ENCODE measurements at places on chromosomes 11 and 22.
A peak's percentile ranks its signal among the peaks of the same experiment; 100 is the strongest.

- no peak for DNase-seq
These were observed 42.5 kb upstream of the CDON start for GRCh38 chr11:126105022-126105747.

DNA sequence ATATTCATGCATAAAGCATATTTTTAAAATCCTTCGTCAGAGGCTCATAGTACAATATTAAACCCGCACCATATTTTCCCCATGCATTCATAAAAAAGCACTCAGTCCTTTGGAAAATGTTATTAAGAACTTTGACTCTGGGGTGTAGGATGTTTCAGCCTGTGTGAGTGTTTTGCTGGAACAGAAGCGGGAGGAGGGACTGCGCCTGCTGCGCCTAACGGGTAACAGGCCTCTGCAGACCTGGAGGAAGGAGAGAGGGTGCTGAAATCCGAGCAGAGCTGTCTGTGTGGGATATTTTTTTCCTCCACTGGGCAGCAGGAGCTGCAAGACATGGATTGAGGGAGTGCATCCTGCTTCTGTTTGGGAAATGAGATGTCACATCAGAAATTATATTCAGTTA is 483.0 kb downstream of the BRD1 start:
- DNase-seq, result no peak

GRCh38 chr11:512761-513595 is 5.9 kb upstream of the RNH1 start:
- DNase-seq, result no peak

GRCh38 chr11:7640816-7641215 is 32.5 kb downstream of the CYB5R2 start:
- DNase-seq, result no peak

GRCh38 chr22:47997052-47997590 is 1234.7 kb downstream of the TBC1D22A start:
- no peak for DNase-seq

GRCh38 chr11:123429913-123430720 is at the start of gene GRAMD1B:
Gene GRAMD1B (plus strand): TSS chr11:123430269. CDS start chr11:123430793, 524 bp downstream.
- peak; percentile 82 for DNase-seq

DNA sequence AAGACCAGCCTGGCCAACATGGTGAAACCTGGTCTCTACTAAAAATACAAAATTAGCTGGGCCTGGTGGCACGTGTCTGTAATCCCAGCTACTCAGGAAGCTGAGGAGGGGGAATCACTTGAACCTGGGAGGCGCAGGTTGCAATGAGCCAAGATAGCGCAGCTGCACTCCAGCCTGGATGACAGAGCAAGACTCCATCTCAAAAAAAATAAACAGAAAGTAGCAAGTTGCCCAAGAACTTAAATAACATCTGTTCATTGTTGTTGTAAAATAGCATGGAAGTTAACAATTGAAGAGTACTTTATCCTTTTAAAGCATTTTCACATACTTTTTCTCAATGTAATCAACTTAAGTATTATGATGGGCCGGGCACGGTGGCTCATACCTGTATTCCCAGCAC is 5.7 kb downstream of the AMBRA1 start:
- no peak for DNase-seq

- no peak for DNase-seq
These were observed 102.1 kb upstream of the APOA1 start for GRCh38 chr11:116939499-116939898.

DNA sequence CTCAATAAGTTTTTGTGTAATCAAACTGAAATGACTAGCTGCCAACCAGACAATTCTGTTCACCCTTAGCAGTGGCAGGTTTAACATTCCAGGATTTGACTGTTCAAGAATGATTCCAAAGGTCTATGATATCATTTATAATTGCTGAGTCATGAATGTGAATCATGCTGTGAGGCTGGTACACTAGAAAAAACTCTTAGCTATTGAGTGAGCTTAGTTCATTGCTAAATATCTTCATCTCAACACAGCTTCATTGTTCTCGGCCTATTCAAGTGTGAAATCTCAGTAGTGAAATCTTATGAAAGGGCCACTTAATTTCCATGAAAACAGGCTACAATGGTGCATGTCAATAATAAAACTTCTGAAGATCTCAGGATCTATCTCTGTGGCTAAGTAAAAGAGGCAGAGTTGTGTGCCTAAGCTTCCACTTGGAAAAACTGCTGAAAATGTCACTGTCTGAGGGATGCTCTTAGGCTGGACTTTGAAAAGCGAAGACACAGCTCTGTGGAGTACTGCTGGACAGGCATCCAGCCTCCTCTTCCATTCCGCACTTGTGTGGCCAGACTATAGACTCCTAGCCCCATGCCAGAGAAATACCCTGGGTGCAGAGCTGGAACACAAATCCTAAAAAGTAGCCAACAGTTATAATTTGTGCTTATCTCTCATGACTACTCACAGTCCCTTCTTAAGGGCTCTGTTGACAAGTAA is 12.8 kb downstream of the AQP11 start:
- no peak for DNase-seq

- DNase-seq, result no peak
These were observed 9.4 kb upstream of the NAP1L4 start for GRCh38 chr11:3001496-3001895.

DNA sequence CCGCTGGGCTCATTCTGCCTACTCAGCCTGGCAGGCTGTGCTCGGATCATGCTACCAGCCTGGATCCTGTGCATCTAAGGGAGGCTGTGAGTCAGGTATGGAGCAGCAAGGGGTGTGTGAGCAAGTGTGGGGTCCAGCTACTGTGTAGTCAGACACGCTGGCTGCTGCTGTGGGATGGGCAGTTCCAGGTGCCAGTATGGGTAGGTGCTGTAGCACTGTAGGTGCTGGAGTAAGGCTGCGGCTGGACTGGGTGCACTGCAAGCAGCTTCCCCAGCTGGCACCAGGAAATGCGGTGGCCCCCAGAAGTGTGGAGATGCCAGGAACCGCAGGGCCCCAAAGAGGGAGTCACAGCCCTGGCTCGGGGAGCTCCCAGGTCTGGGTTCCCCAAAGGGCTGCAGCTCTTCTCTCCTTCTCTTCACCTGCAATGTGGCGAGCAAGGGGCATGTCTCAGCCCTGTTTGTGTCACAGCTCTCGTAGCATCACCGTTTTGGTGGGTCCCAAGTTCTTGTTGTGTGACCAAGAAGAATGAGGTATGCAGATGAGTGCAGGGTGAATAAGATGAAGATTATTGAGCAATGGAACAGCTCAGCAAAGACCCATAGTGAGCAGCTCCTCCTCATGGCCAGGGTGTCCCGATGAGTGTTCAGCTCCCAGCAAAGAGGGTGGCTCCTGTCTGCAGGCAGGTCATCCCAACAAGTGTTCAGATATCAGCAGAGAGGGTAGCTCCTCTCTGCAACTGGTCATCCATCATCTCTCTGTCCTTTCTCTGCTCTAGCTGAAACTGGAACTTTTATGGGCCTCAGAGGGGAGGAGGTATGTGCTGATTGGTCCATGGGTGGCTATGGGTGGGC is 462.9 kb downstream of the TBC1D22A start:
- no peak for DNase-seq

GRCh38 chr22:20951932-20952380 is 15.1 kb upstream of the AIFM3 start:
- no peak for DNase-seq

GRCh38 chr11:114060392-114061047 is 1.0 kb downstream of the ZBTB16 start:
- DNase-seq, result no peak

DNA sequence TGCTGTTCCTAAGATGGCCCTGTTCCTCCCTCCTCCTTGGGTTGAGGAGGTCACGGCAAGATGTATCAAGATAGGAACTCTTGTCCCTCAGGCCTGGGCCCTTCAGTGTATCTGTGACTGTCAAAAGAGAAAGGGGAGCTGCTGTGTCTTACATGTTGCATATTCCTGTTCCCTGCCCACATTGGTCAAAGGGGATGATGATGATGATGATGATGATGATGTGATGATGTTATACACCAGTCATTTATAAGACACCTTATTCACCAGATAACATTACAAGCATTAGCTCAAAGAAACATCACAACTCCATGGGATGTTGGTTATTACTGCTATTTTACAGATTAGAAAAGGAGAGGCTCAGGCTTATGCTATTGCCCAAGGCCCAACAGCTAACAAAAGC is 13.7 kb downstream of the FXYD6 start:
- DNase-seq, result no peak

- DNase-seq, result no peak
These were observed 50.3 kb downstream of the MICAL3 start for GRCh38 chr22:17974087-17974486.

GRCh38 chr11:44120169-44120568 is 24.7 kb downstream of the EXT2 start:
- no peak for DNase-seq

DNA sequence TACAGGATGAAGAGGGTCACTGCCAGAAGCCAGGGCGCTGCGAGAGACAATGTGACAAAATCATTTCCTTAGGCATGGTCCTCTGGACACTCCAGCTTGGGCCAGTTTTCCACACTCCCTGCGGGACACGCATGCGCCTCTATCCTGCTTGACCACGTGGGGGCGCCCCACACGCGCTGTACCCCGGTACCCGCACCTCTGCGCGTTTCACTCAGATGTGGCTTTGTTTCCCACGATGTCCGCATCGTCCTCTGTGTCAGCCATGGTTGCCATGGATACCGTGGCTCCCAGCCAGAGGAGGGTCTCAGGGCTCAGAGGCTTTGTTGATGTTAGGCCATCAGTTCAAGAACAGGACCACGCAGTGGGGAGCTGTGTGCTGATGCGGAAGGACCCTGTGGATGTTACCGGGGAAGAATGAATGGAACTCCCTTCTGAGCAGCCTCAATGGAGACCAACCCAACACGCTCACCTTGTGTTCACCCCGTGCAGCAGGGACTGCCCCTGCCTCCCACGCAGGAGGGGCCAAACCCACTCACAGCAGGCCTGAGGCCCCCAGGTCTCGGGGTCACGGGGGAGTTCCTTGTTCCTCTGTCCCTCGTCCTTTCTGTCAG is 101.1 kb upstream of the SLC22A12 start:
- peak; percentile 68 for DNase-seq

DNA sequence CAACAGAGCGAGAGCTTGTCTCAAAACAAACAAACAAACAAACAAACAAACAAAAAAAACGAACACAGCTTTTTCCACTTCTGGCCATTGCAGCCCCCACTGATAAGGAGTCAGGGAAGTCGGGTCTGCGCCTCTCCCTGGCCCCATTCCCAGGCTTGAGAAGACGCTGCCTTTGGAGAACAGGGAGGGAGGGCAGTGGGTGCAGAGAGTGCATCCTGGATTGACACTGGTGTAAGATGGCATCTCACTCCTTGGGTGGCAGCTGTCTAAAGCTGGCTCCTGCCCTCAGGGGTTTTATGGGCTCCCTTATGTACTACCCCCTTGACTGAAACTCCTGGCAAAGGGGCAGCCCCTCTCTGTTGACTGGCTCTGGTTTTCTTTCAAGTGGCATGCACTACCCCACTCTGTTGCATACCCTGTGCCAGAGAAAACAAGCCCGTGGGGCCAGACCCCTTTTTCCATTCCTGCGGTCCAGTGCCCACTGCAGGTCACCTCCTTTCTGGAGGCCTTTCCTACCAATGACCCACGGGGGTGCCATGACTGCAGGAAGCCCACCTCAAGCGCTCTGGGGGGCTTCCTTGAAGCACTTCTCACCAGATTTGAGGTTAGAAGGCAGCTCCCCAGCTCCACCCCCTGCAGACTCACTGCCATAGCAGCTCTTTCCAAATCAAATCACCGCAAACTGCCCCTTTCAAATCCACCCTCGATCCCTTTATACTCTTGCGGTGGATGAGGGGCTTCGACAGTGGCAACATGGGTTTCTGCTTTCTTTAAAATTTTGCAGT is 12.7 kb downstream of the DRAP1 start:
- no peak for DNase-seq

DNA sequence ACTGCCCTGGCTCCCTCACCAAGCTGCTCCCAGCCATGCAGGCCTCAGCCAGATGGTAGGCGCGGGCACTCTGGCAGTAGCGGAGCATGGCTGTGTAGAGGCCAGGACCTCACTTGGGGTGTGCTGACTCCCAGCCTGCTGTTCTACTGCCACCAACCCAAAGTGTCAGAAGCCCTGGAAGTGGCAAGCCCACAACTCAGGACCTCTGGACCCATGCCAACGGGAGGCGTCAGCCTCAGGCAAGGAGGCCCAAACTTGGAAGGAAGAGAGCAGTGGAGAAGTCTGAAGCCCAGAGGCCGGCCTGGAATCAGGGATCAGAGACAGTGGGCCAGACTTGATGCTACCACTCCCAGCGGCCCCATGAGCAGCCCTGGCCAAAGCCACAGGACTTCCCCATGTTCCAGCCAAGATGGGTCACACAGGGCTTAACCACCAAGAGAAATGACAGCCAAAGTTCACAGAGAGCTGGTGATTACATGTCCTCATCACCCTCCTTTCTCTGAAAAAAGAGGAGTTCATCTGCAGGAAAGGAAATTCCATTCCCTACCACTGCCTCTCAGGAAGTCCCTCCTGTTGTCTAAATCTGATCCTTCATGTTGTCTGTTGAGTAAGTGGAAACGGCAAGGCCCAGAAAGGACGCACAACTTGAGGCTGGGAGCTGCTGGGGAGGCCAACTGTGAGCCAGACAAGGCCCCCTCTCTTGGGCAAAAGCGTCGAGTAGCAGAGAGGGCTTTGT is 4.4 kb downstream of the ARRB1 start:
- DNase-seq, result no peak

GRCh38 chr11:31922450-31922849 is 111.3 kb upstream of the PAX6 start:
- no peak for DNase-seq

- DNase-seq, result no peak
These were observed 193.0 kb downstream of the MAML2 start for GRCh38 chr11:96149743-96150555.

DNA sequence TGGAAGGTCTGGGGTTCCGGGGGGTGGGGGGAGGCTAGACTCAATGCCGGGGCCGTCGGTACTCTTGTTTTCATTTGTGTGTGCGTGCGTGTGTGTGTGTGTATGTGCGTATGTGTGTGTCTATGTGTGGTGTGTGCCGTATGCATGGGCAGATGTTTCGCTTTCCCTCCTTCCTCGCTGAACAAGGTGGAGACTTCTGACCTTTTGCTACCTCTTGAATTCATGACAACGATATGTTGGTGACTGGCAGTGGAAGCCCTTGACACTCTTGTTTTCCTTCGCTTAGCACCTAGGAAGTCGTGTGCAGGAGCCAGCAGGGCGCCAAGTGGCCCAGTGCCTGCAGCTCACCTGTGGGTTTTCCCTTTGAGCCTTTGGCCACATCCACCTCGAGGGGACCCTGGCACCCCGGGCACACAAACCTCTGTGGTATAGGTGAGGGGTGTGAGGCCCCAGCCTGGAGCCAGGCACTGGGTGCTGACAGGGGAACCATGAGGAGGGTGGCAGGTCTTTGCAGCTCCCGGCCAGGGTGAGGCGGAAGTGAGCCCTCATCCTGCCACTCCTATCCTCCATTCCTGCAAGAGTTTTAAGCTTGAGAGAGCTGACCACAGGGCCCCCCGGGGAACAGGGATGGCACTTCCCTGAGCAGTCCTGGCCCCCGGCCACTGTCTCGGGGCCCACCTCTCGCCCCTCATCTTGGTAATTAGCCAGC is 19.3 kb upstream of the TMEM191C start:
- no peak for DNase-seq

GRCh38 chr22:47808886-47809620 is 1046.6 kb downstream of the TBC1D22A start:
- no peak for DNase-seq

GRCh38 chr11:45161252-45162063 is 15.0 kb downstream of the PRDM11 start:
- no peak for DNase-seq

All from stimulated activated effector memory CD8-positive, alpha-beta T cell treated with anti-CD3 and anti-CD28 coated beads, Interleukin-12 subunit alpha, Interleukin-12 subunit beta, amount 100 ng/mL, for 72 hours (primary cell).